Heart left ventricle (tissue), 16 donors: ENCODE measurements at places on chromosomes 11 and 22. TPM values are rescaled to one million over a fixed set of nuclear protein-coding genes. Genes with fewer than 3 reads are reported as not detected.

The OR4D5 gene
- not detected for polyA plus RNA-seq

The SLCO2B1 gene
- 4.7 TPM for polyA plus RNA-seq

DNA sequence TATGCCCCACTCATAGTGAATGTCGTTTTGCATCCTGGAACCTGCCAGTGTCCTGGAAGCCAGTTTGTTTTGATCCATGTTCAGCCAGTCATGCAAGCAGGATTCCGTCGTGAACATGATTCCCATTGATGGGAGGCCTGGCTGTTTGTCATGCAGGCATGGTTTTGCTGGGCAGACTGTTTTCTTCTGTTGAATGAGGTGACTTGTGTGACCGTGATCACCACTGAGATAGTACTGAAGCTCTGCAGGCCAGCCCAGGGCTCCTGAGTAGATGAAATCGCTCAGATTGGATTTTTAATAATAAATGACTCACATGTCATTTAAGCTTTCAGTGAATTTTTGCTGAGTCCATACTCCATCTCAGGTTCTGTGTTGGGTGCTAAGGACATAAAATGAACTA, 117.8 kb downstream of the PDE2A start:
- H3K4me1 ChIP-seq, result no peaks in the 10 kb centered on the region
- no peak overlapping the region for H3K4me3 ChIP-seq
- no peaks in the 10 kb centered on the region for H3K27me3 ChIP-seq
- DNase-seq, result no peak
- no peak overlapping the region for H3K27ac ChIP-seq

- H3K27ac ChIP-seq, result no peak overlapping the region
- no peak overlapping the region for H3K4me3 ChIP-seq
- no peaks in the 10 kb centered on the region for H3K4me1 ChIP-seq
- H3K36me3 ChIP-seq, result peaks cover 11% of the 10 kb centered on the region
Observed at GRCh38 chr11:118746988-118747585, 43.9 kb downstream of the DDX6 start.

DNA sequence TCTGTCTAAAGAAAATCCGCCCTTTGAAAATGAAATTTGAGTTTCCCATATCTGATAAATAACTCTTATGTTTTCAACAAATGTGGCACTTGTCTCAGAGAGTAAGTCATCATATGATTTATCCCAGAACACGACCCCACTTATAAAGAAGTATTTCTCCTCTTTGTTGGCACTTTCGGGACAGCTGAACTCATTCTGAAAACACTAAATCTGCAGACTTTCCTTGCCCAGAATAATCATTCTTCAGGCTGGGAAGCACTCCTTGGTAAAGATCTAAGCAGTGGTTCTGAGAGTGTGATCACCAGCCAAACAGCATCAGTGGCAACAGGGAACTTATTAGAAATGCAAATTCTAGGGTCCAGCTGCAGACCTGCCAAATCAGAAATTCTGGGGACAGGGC, 532.2 kb upstream of the API5 start:
- H3K27me3 ChIP-seq, result no peaks in the 10 kb centered on the region
- DNase-seq, result no peak
- no peak overlapping the region for H3K4me3 ChIP-seq
- no peaks in the 10 kb centered on the region for H3K36me3 ChIP-seq

GRCh38 chr11:76167590-76167989, 38.7 kb downstream of the WNT11 start:
- H3K27ac ChIP-seq, result no peak overlapping the region
- no peaks in the 10 kb centered on the region for H3K4me1 ChIP-seq
- H3K36me3 ChIP-seq, result no peaks in the 10 kb centered on the region
- no peaks in the 10 kb centered on the region for H3K27me3 ChIP-seq
- no peak for DNase-seq
- no peak overlapping the region for H3K4me3 ChIP-seq
